ENCODE measurements at places on chromosomes 7 and 10. TPM values are rescaled to one million over a fixed set of nuclear protein-coding genes. Genes with fewer than 3 reads are reported as not detected.

DNA2 gene
- total RNA-seq, result 3.5 TPM

AUTS2 gene
- 26.1 TPM for total RNA-seq

RPEL1 gene
- not detected for total RNA-seq

FOXI2 gene
- total RNA-seq, result not detected

DNA sequence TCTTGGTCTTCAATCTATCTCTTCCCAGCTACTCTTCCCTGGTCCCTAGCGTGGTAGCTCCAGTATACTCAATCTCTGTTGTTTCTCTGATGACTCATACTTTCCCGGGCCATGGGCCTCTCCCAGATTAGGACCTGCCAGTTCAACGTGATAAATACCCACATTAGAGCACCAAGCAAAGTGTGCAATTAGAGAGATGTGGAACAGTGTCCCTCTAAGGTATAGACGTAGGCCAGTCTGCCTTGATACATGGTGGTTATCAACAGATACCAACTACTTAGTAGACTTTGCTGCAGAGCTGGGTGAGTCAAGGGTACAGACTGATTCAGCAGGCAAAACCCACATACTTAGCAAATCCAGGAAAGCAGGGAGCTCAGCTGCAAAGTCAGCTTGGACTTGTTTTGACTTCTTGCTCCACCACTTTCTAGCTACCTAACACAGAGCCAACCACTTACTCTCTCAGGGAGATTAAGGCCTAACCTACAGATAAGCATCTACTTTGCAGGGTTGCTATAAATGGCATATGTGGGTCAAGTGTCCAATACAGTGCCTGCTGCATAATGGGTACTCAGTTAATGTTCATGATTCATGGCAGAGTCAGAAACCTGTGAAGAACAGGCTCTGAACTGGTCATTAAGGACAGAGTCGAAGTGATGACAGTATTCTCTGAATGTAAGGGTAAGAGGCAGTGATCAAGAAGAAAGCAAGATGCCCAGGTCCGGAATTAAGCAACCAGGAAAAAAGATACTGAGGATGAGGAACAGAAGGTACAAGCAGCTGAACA is 176.1 kb downstream of the CHN2 start:
- DNase-seq, result no peak

GRCh38 chr7:157890921-157891401 is 554.2 kb downstream of the DNAJB6 start:
- DNase-seq, result no peak

DNA sequence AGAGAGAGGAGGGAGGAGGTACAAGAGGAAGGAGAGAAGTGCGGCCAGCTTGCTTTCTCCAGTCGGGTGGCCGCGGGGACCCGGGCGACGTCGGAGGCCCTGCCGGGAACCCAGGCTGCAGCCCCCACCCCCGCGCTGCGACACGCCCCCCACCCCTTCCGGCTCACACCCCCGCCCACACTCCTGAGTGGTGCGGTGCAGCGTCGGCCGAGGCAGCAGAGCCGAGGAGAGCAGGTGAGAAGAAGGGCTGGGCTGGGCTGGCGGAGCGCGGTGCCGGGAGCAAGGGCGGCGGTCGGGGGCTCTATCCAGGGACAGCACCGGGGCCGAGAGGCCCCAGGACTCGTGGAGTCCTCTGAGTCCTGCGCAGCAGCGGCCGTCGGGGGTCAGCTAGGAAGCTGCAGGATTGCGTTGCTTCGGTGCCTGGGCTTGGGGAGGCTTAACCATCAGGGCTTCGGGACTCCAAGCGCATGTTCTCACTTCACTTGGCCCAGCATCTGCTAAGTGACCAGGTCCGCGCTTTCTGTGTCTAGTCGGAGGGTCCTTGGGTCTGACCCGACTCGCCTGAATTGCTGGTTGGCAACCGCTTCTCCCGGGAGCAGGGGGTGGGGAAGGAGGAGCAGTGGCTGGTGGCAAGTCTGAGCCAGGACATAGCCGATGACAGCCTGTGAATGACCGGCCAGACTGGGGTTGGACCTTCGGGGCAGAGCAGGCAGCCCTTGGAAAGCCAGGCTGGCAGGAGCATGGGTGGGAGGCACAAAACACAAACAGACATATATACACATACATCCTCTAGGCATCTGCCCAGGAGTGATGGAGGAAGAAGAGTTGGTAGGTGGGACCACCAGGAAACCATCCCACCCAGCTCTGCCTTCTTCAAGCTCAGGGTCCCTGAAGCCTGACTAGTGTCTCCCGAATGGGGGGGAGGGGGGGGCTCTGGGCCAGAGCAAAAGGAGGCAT is 683 bp downstream of the CHAT start:
- DNase-seq, result no peak

GRCh38 chr7:25103773-25104172 is 21.3 kb downstream of the CYCS start:
- DNase-seq, result no peak

- DNase-seq, result peak; percentile 89
These were observed 23.6 kb downstream of the GNA12 start for GRCh38 chr7:2820508-2820934.

GRCh38 chr10:5502061-5502521 is 2.7 kb upstream of the CALML5 start:
- DNase-seq, result no peak

All from left lobe of liver (tissue), 2 donors.